ENCODE measurements at places on chromosomes 16 and 17. TPM values are rescaled to one million over a fixed set of nuclear protein-coding genes. Genes with fewer than 3 reads are reported as not detected.
A peak's percentile ranks its signal among the peaks of the same experiment; 100 is the strongest.

- H3K36me3 ChIP-seq: peaks cover 47% of the 10 kb centered on the region
- H3K27me3 ChIP-seq: no peaks in the 10 kb centered on the region
- H3K4me1 ChIP-seq: peaks cover 15% of the 10 kb centered on the region
- peak overlapping the region; percentile 12 for H3K27ac ChIP-seq
These were observed 19.0 kb downstream of the CCDC57 start for GRCh38 chr17:82193520-82194220.

DNA sequence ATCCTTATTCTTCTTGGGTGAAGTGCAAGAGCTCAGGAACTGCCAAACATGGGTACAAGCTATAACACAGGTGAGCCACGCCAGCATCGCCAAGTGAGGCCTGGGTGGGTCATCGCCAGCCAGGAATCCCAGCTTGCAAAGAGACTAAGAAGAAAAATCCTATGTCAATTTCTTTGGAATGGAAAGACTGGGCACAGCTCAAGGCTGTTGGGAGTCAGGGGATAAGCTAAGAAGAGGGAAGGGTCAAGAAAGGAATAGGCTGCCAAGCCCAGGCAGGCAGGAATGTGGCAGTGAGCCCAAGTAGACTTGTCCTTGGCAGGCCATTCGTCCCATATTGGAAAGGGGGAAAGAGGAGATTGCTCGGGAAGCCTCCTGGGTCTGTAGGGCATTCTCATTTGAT lies 191.4 kb upstream of the CDH5 start:
- no peaks in the 10 kb centered on the region for H3K4me1 ChIP-seq
- no peaks in the 10 kb centered on the region for H3K36me3 ChIP-seq
- no peaks in the 10 kb centered on the region for H3K27me3 ChIP-seq

DNA sequence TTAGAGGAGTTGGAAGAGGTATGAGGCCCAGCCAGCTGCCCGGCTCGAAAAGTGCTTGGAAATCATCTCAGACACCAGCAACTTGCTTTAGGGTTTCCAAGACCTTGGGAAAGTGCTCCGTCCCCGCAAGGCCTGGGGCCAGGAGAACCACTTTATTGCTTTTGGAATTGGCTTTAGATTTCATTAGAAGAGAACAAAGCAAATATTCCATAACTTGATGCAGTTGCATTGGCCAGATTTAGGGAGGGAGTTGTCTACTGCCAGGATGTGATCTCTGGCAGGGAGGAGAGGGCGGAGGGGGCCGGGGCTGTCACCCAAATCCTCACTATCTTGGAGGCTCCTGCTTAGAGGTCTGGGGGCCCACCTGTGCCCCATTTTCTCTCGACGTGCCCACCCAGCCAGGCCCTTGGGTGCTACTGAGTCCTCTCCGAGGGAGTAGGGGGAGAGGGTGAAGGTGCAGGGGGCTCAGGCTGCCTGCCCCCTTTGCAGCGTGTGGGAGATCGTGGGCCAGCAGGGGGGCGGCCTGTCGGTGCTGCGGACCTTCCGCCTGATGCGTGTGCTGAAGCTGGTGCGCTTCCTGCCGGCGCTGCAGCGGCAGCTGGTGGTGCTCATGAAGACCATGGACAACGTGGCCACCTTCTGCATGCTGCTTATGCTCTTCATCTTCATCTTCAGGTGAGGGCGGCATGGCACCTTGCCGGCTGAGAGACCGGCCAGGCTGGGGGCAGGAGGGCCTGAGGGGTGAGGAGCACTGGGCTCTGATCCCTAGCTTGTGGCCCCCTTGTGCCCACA lies 30.6 kb downstream of the CACNA1G start:
- no peaks in the 10 kb centered on the region for H3K36me3 ChIP-seq
- H3K27me3 ChIP-seq: peaks cover 4% of the 10 kb centered on the region
- H3K27ac ChIP-seq: no peak overlapping the region
- no peaks in the 10 kb centered on the region for H3K4me1 ChIP-seq
- no peak for DNase-seq

CHAD gene
- total RNA-seq: not detected

KRTAP4-4 gene
- not detected for total RNA-seq

IRX3 gene
- 0.43 TPM for total RNA-seq

ALDH3A1 gene
- total RNA-seq: not detected

ETV4 gene
- total RNA-seq: 7.7 TPM

GRCh38 chr17:52938623-52939230 lies 780.2 kb upstream of the CA10 start:
- H3K36me3 ChIP-seq: no peaks in the 10 kb centered on the region
- no peaks in the 10 kb centered on the region for H3K4me1 ChIP-seq
- no peak for DNase-seq
- no peak overlapping the region for H3K4me3 ChIP-seq
- H3K27me3 ChIP-seq: no peaks in the 10 kb centered on the region
- no peak overlapping the region for H3K27ac ChIP-seq

DNA sequence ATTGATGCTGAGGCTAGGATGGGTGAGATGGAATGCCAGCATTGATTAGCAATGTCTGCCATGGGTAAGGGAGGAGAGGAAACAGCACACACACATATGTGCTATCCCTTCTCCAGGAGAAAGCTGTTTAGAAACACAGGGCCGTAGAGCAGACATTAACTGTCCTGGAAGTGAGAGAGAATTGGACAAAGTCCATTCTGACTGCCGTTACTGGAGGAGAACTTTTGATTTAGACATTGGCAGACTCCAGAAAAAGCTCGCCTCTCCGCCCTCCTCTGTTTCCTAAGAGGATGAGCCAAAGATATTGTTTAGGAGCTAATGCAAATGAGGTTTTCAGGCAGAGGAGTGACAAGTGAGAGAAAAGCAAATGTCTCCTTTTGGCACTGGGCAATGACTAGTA lies 237.0 kb downstream of the HAPSTR1 start:
- no peaks in the 10 kb centered on the region for H3K27me3 ChIP-seq
- H3K27ac ChIP-seq: no peak overlapping the region
- no peaks in the 10 kb centered on the region for H3K36me3 ChIP-seq
- H3K4me1 ChIP-seq: no peaks in the 10 kb centered on the region

ADAM11 gene
- 0.12 TPM for total RNA-seq

- DNase-seq: no peak
- H3K27me3 ChIP-seq: peaks cover 18% of the 10 kb centered on the region
- H3K36me3 ChIP-seq: no peaks in the 10 kb centered on the region
These were observed 3.3 kb upstream of the GAS7 start for GRCh38 chr17:10201680-10202079.

GRCh38 chr17:52134641-52135040 lies 23.9 kb downstream of the CA10 start:
- H3K4me1 ChIP-seq: no peaks in the 10 kb centered on the region
- DNase-seq: no peak
- no peak overlapping the region for H3K27ac ChIP-seq
- no peaks in the 10 kb centered on the region for H3K27me3 ChIP-seq
- H3K4me3 ChIP-seq: no peak overlapping the region

HSF4 gene
- total RNA-seq: 54.0 TPM

DNA sequence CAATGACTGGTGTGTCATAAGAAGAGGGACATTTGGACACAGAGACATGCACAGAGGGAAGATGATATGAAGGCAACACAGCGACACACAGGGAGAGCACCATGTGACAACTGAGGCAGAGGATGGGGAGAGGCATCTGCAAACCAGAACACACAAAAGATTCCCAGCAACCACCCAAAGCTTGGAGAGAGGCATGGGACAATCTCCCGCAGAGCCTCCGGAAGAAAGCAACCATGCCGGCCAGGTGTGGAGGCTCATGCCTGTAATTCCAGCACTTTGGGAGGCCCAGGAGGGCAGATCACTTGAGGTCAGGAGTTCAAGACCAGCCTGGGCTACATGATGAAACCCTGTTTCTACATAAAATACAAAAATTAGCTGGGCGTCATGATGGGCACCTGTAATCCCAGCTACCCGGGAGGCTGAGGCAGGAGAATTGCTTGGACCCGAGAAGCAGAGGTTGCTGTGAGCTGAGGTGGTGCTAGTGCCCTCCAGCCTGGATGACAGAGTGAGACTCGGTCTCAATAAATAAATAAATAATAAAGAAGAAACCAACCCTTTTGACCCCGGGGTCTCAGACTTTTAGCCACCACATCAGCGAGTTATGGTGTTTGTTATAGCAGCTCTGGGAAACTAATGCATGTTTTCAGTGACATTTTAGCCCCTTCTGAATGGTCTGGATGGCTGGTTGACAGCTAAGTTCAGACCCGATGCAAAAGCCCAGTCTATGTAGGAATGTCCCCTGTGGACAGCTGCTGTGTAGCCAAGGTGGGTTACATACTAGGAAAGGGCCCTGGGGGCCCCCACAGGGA lies 13.8 kb upstream of the PLCG2 start:
- no peak overlapping the region for H3K4me3 ChIP-seq
- no peak overlapping the region for H3K27ac ChIP-seq
- no peaks in the 10 kb centered on the region for H3K36me3 ChIP-seq
- H3K27me3 ChIP-seq: peaks cover 6% of the 10 kb centered on the region
